ENCODE measurements at places on chromosomes 1 and 21. TPM values are rescaled to one million over a fixed set of nuclear protein-coding genes. Genes with fewer than 3 reads are reported as not detected.

Gene FMOD
- total RNA-seq = 0.25 TPM

Gene IGSF21
- not detected for total RNA-seq

Gene TTC39A
- total RNA-seq = 20.8 TPM

Gene NDUFS5
- total RNA-seq = 184 TPM

Gene VSIG8
- total RNA-seq = not detected

Gene GPR161
- 15.6 TPM for total RNA-seq

Gene CD1B
- not detected for total RNA-seq

Gene PAQR6
- total RNA-seq = 0.49 TPM

Gene CFHR5
- not detected for total RNA-seq

Gene TEDDM1
- total RNA-seq = not detected

Gene PTPN22
- 0.33 TPM for total RNA-seq

Gene RPTN
- not detected for total RNA-seq

Gene CELA3B
- total RNA-seq = not detected

Gene TBX19
- 0.76 TPM for total RNA-seq

Gene PYHIN1
- total RNA-seq = not detected

Gene TMPRSS3
- total RNA-seq = not detected

Gene CD247
- total RNA-seq = 0.25 TPM

Gene LMX1A
- not detected for total RNA-seq

Gene IL24
- not detected for total RNA-seq

Gene SAMD13
- 1.4 TPM for total RNA-seq

Gene ALPL
- 7.2 TPM for total RNA-seq

Gene RAB42
- total RNA-seq = 4.6 TPM

Data from mesangial cell (primary cell).